ENCODE measurements at places on chromosomes 6 and 20. TPM values are rescaled to one million over a fixed set of nuclear protein-coding genes. Genes with fewer than 3 reads are reported as not detected.

GRCh38 chr6:91437315-91437729, 850.5 kb upstream of the MAP3K7 start:
- DNase-seq = no peak

- DNase-seq = no peak
Observed at GRCh38 chr6:136410201-136411024, 120.8 kb upstream of the BCLAF1 start.

DNA sequence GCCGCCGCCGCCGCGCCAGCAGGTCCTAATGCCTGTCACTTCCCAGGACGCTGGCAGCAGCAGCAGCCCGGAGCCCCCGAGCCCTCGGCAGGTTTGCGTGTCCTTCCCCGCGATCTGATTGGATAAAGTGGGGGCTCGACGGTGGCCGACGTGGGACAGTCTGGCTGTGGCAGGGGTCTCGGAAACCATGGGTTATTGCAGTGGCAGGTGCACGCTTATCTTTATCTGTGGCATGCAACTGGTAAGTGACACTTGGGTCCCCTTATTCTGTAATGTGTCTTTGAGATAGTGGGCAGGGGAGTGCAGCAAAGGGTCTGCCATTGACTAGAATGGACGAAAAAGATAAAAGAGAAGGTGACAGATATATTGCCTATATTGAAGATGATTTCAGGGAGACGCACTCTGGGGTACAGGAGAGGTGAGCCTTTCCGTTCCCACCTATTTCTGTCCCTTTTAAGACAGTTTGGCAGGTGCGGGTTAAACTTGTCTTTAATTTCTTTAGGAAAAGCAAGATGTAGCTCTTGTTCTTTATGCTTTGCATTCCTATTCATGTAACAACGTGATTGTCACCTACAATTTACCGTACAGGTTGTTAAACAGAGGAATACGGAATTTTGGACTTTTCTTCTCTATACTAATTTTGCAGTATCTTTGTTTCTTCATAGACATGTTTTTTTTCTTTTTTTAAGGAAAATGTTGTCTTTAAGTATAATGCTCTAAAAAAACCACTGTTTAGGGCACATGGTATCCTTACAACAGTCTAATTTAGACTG, 535 bp downstream of the NKAIN2 start:
- peak; percentile 42 for DNase-seq

DNA sequence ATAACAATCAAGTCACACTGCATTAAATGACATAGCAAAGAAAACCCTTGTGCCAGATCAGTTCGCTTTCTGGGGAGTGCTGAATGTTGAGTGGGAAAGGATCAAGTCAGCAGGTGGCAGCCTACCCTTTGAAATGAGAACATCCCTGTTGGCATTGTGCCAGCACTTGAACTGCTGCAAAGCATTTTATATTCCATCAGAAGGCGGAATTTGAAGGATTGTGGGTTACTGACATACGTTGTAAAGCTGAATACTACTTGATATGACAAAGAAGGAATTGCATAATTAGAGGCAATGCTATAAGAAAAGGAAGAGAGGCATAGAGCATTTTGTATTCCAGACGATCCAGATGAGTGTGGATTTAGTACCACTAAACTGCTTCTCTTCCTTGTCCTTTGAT, 26.5 kb downstream of the BCKDHB start:
- peak; percentile 51 for DNase-seq

GRCh38 chr6:112234601-112235000, 19.8 kb downstream of the LAMA4 start:
- DNase-seq = no peak

GRCh38 chr20:49631061-49631716, 63.3 kb upstream of the PTGIS start:
- no peak for DNase-seq

- no peak for DNase-seq
Observed at GRCh38 chr6:82227770-82228169, 19.8 kb downstream of the IBTK start.

DNA sequence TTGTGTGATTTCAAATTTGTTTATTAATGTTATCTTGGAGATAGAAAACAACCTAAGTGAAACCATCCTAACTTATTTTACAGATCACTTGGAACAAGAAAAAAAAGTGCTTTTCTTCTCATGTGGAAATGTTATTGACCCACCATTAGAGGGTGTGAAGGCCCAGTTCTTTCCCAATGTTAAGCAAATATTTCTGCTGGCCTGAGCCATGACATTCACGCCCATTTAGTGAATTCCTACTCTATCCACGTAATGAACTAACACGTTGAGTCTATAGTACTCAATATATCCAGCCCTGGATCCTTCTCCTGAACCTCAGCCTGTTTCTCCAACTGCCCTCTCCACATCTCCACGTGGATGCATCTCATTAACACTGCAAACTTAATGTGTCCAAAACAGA, 180.6 kb upstream of the ZFP64 start:
- DNase-seq = no peak

DNA sequence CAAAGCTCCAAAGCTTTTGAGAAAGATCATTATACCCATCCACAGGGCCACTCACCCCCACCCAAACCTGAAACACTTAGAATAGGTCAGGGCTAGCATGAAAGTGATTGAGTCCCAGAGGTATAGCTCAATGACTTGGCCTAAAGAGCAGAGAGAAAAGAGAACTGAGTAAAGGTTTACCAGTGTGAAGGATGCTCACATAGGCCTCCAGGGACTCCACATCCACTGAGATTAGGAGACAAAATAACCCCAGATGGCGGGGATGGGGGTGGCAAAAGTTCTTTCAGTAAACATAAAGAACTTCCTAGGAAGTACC, 12.2 kb downstream of the SAYSD1 start:
- no peak for DNase-seq

DNA sequence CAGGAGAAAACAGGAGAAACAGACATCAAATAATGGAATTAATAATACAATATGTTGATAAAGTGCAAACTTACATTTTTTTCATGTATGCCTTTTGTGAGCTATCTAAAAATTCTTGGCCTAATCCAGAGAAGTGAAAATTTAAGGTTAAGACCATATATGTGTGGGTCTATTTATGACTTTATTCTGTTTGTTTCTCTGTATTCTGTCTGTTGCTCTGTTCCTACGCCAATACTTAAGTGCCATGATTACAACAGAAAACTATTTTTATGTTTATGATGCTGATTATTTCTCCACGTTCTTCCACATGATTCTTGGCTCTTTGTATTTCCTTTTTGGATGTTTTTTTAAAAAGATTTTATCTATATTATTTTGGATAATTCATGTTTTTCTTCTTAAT, 109.6 kb upstream of the MAP3K4 start:
- no peak for DNase-seq

- no peak for DNase-seq
Observed at GRCh38 chr6:127191716-127192115, 73.2 kb downstream of the RSPO3 start.

DNA sequence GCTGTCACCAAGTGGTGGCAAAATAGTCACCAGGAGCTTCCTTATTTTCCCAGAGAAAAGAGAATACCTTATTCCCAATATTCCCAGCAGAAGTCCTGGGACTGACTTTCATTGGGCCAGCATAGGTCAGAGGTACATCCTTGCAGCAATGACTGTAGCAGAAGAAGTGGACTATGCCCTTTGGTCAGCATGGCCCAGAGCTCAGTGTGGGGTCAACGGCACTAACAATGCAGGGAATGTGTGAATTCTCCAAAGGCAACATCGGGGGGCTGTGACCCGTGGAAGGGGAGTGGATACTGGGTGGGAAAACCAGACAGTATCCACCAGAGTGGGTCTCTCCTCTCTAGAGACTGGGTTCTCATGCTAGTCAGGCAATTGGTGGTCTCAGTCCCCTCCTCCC, 15.6 kb upstream of the LBP start:
- DNase-seq = no peak

DNA sequence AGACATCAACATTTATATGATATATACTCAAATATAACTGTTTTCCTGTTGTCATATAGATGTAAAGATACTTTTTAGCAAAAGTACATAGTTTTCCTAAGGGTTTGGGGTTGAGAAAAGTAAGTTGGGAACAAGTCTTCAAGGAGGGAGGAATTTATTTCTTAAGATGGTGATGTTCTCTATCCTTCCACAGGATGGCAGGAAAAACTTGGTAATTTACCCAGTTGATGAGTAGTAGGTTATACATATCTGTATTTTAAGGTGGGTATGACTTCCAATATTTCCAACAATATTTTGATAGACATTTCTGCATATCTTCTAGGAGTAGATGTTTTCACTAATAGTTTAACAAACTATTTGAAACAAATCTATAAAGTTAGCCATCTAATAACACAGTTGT, 254.4 kb downstream of the RIMS1 start:
- no peak for DNase-seq

DNA sequence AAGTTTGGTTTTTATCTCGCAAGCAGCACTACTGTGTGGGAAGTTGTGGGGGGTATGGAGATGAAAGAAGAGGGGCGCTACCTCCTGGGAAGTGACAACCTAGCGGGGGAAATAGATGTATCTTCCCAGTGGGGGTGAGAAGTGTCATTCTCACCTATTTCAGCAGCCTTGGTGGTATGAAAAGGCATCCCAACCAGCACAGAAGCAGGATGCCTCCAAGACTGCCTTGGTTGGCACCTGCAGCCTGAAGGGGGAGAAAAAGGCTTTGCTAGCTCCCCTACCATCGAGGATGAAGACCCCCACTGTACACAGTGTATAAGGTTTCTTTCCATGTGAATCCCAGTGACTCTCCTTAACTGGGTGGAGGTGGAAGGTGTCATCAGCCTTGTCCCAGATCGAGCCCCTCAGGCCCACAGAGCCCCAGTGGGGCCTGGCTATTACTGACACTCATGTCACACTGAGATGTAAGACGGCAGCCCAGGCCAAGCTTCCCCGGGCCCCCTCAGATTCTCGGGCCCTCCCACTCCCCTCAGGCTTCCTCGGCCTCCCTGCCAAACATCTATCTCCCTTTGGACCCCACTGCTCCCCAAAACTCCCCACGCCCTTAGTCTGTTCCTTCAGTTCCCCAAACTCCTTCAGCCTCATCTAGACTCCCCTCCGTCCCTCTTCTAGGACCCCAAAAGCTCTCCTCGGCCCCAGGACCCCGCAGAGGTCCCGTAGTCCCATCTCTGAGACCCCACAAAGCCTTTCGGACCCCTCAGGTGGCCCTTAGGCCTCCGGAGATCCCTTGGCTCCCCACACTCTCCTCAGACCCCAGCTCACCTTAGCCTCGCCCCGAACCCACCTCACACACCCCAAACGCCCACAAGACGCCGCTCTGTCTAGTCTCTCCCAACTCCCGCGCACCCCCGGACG, 688 bp downstream of the COMMD7 start:
- peak; percentile 30 for DNase-seq

DNA sequence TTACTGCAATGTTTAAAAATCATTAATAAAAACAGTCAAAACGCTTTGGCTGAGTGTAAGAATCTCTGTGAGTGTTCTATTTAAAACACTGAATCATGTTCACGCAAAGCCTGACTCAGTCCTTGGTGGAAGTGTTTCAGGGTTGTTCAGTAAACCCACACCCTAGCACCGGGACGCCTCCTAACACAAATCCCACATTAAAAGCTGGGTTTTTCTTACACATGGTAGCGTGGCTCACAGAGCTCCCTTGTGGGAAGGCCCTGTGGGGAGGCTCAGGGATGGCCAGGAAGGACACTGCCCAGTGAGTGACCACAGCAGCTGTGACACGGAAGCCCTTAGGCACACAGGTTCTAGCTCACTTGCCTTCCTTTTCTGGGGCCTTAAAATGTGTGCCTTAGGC, 80.2 kb downstream of the GMPR start:
- no peak for DNase-seq

GRCh38 chr6:25714765-25715164, 39.8 kb upstream of the SLC17A4 start:
- no peak for DNase-seq

- peak; percentile 41 for DNase-seq
Observed at GRCh38 chr6:143513410-143513809, 1.9 kb upstream of the FUCA2 start.

- DNase-seq = no peak
Observed at GRCh38 chr6:136566851-136567250, 16.6 kb upstream of the MAP7 start.

DNA sequence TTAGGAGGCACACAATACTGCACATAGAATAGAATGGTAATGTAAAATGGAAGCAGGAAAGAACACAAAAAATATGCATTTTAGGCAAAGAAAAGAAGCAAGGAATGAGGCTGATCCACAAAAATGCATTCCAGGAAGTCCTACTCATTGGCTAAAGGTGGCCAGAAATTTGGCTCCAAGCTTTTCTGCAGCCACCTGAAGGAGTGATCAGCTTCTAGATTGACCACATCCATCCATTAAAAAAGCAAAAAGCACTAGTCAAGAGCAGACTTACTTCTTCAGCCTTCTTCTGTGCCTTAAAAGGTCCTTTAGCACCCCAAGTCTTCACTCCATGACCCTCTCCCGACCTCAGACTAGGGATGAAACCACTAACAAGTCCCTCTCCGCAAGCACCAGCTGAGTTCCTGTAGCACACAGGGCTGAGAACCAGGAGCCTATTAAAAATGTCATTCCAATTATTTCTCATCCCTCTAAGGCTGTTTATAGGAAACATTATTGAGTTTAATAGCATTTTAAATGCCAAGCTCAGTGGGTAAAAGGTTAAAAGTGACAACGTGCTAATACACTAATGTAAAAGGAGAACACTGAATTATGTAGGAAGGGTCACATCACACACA, 36.5 kb downstream of the TRAM2 start:
- no peak for DNase-seq

DNA sequence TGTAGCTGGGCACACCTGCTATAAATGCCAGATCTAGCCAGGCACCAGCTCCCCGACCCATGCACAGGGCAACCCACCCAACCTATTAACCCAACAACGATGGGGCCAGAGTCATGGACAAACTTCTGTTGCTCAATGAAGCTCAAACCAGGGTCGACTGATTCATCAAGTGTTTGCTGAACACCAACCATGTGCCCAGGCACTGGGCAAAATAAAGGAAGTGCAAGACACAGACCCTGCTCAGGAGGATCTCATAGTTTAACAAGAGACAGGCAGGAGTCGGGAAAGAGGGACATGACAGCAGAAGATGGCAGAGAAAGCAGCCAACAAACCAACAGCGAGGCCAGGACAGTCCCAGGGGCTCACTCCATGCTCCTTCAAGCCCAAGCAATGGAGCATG, 18.8 kb downstream of the KCNK5 start:
- DNase-seq = no peak

- no peak for DNase-seq
Observed at GRCh38 chr6:124190256-124190655, 386.6 kb downstream of the NKAIN2 start.

- no peak for DNase-seq
Observed at GRCh38 chr6:2793534-2794151, 28.4 kb downstream of the WRNIP1 start.

RBBP8NL gene
- total RNA-seq = not detected

BANF2 gene
- not detected for total RNA-seq

TRIM31 gene
- not detected for total RNA-seq

TNFRSF6B gene
- total RNA-seq = 0.64 TPM

ZKSCAN4 gene
- 2.7 TPM for total RNA-seq

SLC23A2 gene
- total RNA-seq = 6.4 TPM

TRIM10 gene
- total RNA-seq = not detected

ABHD16B gene
- total RNA-seq = not detected

NAA20 gene
- total RNA-seq = 65.0 TPM

All from left ventricle myocardium superior (tissue), 1 donor.